ENCODE measurements at places on chromosomes 12 and 14.

DNA sequence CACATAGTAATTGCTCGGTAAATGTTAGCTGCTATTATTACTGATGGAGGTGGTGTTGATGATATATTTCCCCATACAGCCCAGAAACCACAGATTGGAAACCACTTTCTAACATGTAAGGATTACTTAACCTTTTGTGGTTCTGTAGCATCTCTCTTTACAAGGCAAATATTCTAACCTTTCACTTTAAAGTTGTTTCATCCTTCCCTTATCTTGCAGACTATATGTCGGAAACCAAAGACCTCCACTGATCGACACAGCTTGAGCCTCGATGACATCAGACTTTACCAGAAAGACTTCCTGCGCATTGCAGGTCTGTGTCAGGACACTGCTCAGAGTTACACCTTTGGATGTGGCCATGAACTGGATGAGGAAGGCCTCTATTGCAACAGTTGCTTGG is 75.8 kb downstream of the FRMD6 start:
- no peak for DNase-seq

- peak; percentile 49 for DNase-seq
Measured at GRCh38 chr14:75578102-75578785, at the start of gene FLVCR2. TSS of gene FLVCR2 (plus strand) at chr14:75578620. CDS start at chr14:75578973, 353 bp downstream.

GRCh38 chr12:103503546-103504480 is 8.0 kb upstream of the C12orf42 start:
- DNase-seq = peak; percentile 43

DNA sequence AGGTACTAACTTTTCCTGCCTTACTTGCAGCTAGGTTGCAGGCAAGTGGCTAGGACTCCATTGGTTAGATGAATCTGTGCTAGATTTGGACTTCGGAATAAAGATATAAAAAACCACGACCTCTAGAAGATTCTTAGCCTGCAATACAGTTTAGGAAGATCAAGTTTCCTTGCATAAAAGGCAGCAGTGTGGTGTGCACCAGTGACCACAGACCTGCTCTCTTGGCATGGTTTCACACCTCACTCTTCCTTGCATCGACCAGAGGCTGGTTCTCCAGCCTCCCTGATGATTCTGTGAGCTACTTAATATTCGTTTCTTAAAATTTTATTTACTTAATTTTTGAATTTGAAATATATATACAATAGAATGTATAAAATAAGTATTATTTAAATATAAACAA is 9.8 kb downstream of the KLHDC1 start:
- no peak for DNase-seq

DNA sequence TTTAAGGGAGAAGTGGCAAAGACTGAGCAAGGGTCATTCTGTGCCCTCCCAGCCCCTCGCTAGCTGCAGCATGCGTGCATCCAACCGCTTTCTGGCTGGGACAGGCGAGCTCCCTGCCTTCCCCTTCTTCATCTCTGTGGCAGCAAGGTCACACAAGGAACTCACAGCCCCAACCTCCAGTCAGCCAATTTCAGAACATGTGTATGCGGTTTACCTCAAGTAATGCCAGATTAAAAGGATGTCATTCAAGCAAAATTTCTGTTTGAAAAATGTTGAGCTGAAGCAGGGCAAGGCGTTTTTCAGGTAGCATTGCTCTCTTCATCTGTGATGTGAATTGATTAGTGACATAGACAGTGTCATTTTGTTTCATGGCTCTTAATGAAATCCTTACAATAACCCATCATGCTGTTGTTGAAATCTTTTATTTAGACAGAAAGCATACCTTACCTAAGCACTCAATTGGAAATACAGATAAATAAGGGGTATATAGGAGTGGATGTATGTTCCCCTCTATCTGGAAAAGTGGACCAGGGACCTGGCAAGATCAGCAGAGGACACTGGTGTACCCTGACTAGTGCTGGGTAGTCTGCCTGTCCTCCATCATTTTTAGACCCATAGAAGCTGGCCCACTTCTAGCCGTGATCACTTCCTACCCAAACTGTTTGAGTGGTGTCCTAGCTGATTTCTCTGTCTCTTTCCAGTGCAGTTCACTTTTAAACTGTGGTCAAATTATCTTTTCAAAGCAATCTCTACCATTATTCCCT is 82.8 kb upstream of the NEDD1 start:
- DNase-seq = no peak

DNA sequence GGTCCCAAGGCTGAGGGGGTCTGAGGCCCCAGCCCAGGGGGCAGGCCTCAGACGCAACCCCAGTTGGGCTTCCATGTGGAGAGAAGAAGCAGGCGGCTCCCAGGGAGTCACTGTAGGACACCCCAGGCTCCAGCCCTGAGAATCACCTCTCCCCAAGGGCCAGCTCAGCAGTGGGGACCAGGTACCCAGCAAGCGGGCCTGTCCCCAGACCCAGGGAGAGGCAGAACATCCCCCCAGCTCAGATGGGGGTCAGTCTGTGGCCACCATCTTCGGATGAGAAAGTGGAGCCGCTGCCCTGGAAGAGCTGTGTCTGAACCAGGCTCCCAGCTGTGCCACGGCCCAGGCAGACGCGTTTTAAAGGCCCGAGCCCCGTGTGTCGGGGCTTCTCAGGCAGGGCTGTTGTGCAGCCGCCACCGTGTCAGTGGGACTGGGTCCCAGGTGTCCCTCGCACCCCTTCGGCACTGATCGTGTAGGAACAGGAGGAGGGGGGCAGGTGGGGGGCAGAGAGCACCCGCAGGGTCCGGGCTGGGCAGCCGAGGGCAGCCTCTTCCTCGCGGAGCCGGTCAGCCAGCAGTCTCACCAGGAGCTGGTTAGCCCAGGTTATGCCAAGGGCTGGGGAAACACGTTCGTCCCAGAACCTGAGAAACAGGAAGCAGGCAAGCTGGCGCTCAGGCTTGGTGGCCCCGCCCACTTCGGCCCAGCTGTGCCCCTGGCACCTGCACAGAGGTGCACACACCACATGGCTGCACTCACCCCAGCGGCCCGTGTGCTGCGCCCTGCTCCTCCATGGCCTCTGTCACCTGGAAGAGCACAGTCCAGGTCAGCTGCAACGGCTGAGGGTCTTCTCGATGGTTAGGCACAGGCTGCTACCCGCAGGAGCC is 16.6 kb downstream of the XRCC3 start:
- DNase-seq = no peak

DNA sequence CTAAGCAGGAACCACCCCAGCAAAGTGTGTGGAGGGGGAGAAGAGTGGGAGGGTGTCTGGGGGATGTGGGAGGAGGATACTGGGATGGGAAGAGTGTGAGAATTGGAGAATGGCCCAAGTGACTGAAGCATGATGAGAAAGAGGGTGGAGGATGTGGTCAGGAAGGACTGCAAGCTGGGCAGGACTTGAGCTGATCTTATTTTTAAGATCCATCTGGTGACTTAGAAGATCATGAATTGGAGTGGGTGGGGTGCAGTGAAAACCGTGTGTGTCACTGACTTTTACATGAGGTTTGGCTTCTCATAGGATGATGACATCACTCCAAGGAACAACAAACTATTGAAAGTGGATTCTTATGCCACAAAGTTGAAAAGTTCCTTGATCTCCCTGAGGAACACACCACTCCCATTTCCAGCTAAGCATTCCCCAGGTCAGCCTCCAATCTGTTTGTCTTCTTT is 287.5 kb downstream of the GALC start:
- DNase-seq = no peak

- DNase-seq = no peak
Measured at GRCh38 chr12:92582893-92583292, 119.9 kb upstream of the PLEKHG7 start.

GRCh38 chr14:24416254-24416931 is 13.1 kb downstream of the CBLN3 start:
- DNase-seq = no peak

DNA sequence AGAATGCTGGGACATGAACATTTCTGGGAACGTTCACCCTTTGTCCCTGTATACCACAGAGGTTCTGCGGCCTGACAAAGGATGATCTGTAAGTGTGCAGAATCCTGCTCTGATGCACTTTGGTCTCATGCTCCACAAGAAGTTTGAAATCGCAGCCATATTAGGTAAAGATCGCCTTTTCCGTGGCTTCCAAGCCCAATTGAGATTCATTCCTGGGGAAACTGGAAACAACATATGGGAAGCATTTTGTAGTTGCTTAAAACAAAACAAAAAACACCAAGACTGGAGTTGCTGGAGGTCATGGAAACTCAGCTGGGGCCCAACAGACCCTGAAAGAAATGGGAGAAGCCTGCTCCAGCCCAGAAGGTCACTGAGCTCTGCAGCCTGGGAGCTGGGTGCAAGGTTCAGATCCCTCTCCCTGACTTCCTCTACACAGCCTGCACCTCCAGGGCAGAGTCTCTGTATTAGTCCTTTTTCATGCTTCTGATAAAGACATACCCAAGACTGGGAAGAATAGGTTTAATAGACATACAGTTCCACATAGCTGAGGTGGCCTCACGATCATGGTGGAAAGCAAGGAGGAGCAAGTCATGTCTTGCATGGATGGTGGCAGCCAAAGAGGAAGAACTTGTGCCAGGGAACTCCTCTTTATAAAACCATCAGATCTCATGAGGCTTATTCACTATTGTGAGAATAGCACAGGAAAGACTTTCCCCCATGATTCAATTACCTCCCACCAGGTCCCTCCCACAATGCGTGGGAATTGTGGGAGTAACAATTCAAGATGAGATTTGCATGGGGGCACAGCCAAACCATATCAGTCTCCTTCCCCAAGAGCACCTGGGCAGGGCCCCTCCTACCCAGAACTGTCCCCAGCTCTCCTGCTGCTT is 60.8 kb upstream of the CHGA start:
- DNase-seq = no peak

All from activated T-cell treated with anti-CD3 and anti-CD28 coated beads for 4 hours (primary cell).